ENCODE measurements at places on chromosomes 6 and 20.

DNA sequence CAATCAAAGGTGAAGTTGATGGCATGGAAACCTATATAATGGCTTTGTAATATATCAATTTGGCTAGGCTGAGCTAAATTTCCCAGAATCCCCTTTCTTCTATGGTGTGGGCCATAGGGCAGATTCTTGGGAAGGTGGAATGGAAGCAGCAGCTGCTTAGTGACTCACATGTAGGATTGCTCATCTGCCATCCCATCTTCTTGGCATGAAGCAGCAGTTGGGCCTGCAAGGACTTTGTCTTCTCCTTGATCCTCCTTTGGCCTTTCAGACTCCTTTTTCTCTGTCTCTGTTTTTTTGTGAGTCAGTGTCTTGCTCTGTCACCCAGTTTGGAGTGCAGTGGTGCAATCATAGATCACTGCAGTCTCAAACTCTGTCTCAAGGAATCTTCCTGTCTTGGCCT lies 52.6 kb upstream of the CEP162 start:
- DNase-seq: no peak

DNA sequence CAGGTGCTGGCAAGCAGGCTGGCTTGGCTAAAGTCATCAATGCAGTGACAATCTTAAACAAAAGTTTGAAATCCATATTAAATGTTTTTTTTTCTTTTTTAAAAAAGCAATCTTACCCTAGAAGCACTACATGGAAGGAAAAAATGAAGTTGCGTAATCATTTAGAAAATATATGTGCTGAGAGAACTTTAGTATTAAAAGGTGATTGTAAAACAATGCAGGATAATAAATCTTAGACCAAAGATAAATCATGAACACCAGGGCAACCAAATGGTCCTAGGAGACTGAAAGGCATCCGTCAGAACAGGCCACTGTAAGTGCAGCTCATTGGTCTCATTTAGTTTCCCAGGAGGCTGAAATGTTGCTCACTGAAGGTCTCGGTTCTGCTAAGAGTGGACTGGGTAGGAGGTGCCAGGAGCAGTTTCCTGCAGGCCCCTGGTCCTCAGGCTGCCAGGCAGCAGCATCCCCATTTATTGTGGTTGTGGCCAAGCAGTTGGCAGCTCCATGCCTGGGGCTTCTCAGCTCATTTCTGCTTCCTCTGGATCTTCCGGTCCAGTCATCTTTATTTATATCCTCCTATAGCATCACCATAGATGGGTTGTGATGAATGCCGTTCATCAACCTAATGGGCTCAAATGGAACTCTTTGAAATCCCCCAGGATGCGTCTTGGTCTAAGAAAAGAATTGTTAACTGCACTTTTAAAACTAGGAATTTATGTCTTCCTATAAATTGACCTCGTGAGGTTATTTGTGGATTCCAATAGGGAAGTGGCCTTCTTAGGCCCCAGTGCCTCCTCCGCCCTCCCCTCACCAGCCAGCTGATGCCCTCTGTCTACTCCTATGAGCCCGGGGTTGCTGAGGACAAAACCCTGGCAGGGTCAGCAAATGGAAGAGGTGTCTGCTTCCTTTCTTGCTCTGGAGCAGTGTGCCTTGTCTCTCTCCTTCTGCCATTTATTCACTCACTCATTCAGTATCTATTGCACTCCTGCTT lies 269.0 kb downstream of the UST start:
- DNase-seq: no peak

GRCh38 chr20:58401162-58401561 lies 12.1 kb downstream of the VAPB start:
- DNase-seq: no peak

- DNase-seq: no peak
These were observed 35.7 kb downstream of the TXLNB start for GRCh38 chr6:139256087-139256486.

All from NCI-H2081 treated with DMSO at 0.1 percent for 48 hours (cell line).